ENCODE measurements at places on chromosomes 5 and 9.

DNA sequence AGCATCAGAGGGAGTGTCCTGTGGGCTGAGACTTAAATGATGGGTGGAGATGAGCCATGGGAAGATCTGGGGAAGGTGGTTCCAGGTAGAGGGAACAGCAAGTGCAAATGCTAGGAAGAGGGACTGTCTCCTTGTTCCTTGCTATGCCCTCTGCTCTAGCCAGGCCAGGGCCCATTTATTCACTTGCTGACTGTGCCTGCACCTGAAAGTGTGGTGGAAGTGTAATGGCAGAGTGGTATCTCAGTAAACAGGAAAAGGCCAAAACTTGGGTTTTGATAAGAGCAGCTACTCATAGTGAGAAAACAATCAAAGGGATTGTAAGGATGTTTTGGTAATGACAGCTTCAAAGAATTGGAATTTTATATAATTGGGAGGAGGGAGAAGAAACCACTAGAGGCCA lies 32.4 kb downstream of the TLE4 start:
- no peak for DNase-seq

- DNase-seq: no peak
Measured at GRCh38 chr5:58469896-58470295, 10.0 kb upstream of the PLK2 start.

- no peak for DNase-seq
Measured at GRCh38 chr5:173733831-173734501, 117.5 kb upstream of the BOD1 start.

GRCh38 chr9:26856413-26857032 lies 36.1 kb downstream of the CAAP1 start:
- DNase-seq: no peak

- DNase-seq: no peak
Measured at GRCh38 chr5:96254980-96255691, 177.9 kb downstream of the PCSK1 start.

DNA sequence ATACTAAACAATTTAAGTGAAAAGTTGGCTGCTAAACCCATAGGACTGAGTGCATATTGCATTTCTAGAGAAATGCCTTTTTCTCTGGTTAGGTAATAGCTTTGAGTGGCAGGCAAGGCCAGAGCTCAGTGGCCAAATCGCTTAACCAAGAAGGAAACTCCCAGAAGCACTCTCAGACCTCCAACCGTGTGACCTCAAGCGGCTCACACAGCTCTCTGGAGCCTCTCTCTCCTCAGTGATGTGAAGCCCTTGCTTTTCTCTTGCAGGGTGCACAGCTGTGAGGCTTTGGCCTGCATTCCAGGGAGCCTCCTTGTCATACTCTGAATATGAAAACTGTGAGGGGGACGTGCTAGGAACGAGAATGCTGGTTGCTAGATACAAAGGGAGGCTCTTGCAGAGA lies 106.7 kb downstream of the INSYN2B start:
- DNase-seq: no peak

GRCh38 chr9:87201351-87201751 lies 254.0 kb upstream of the GAS1 start:
- DNase-seq: no peak

GRCh38 chr9:82993856-82994605 lies 68.9 kb downstream of the RASEF start:
- DNase-seq: no peak

- no peak for DNase-seq
Measured at GRCh38 chr5:172754596-172755356, 16.2 kb downstream of the DUSP1 start.
